Activated CD4-positive, alpha-beta memory T cell treated with anti-CD3 and anti-CD28 coated beads for 36 hours (primary cell): ENCODE measurements at places on chromosomes 3 and 15. TPM values are rescaled to one million over a fixed set of nuclear protein-coding genes. Genes with fewer than 3 reads are reported as not detected.

Gene IQCF5
- not detected for total RNA-seq

Gene SPTBN5
- 0.88 TPM for total RNA-seq

Gene PPM1L
- total RNA-seq, result 2.7 TPM

DNA sequence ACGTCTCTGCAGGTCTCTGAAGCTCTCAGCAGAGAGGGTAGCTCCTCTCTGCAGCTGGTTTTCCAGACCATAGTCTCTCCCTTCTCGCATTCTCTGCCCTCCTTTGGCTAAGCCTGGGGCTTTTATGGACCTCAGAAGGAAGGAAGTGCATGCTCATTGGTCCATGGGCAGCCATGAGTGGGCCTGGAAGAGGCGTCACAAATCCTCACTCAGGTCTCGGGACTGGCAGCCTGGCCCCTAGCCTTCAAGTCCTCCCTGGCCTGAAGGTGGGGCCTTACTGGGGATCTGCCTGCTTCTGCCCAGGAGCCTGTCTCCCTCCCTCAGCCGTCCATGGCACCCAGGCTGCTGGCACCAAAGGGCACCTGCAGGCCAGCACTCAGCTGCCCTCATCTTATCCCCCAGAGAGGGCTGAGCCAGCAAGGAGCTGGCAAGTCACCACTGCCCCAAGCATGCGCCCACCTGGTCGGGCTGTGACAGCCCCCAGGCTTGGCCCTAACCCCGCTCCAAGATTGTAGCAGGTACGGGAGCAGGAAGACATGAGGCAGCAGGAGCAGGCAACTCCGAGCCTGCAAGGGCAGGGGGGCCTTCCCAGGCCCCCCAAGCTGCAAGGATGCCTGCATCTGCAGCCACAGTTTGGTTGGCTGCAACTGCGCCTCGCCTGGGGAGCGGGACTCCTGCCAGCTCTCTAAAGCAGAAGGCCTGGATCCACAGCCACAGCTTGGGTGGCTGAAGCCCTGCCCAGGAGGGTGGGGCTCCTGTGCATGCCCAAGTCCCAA is 37.4 kb downstream of the GHSR start:
- H3K4me1 ChIP-seq, result no peaks in the 10 kb centered on the region
- no peak for DNase-seq
- no peak overlapping the region for H3K27ac ChIP-seq
- no peak overlapping the region for H3K4me3 ChIP-seq
- H3K27me3 ChIP-seq, result peaks cover 10% of the 10 kb centered on the region

DNA sequence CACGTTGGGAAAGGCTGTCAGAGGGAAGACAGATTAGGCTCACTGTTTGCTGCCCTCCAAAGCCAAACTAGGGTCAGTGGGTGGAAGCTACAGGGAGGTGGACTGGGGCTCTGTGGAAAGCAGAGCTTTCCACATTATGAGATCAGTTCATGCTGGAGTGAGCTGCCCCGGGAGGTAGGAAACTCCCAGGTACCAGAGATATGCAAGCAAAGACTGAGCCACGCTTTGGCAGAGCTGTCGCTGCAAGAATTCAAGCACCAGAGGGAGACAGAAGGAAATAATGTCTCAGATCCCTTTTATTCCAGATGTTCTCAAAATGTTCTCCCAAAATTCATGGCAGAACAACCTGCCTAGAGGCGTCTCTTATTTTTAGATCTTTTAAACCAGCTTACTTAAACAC is 286.6 kb downstream of the WDR72 start:
- H3K4me3 ChIP-seq, result no peak overlapping the region
- H3K36me3 ChIP-seq, result no peaks in the 10 kb centered on the region
- DNase-seq, result no peak
- peaks cover 2% of the 10 kb centered on the region for H3K27me3 ChIP-seq
- no peak overlapping the region for H3K27ac ChIP-seq

- no peaks in the 10 kb centered on the region for H3K36me3 ChIP-seq
- H3K27me3 ChIP-seq, result no peaks in the 10 kb centered on the region
- no peak overlapping the region for H3K27ac ChIP-seq
- H3K4me3 ChIP-seq, result no peak overlapping the region
- no peak for DNase-seq
Measured at GRCh38 chr3:168116279-168116678, 20.6 kb upstream of the GOLIM4 start.

DNA sequence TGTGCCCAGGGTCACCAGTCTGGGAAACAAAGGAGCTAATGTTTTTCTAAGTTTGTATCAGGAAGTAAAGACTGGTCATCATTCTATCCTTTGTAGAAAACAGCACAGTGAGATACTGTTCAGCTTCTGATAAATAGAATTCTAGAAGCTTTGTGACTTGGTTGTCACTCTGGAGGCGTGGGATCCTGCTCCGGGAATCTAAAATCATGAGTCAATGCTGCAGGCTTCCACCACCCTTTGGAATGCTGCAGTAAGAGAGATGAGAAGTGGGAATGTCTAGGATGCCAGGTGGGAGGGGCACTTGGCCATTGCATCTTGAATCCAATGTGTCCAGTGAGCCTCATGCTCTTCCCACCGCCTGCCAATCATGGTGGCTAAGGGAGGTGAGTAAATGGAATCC is 40.9 kb downstream of the SAMMSON start:
- H3K4me1 ChIP-seq, result no peaks in the 10 kb centered on the region
- no peaks in the 10 kb centered on the region for H3K36me3 ChIP-seq
- no peaks in the 10 kb centered on the region for H3K27me3 ChIP-seq

- H3K27me3 ChIP-seq, result no peaks in the 10 kb centered on the region
- no peak overlapping the region for H3K4me3 ChIP-seq
- no peak for DNase-seq
- peaks cover 69% of the 10 kb centered on the region for H3K36me3 ChIP-seq
Measured at GRCh38 chr15:50971542-50971941, 63.1 kb downstream of the AP4E1 start.

DNA sequence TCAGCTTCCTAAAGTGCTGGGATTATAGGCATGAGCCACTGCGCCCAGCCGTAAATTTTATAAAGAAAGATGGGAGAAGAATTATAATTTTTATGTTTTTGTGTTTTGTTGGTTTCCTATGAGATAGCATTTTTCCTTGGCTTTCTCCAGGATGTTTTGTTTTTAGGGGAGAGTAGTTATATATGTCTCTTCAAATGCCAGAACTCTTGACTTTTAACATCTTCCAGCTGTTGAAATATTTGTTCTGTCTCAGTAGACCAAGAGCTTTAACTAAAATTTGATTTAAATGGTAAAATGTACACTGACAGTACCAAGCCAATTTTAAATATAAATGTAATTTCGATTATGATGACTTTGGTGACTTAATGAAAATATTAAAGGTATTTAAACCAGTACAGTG is 96.8 kb downstream of the DHX36 start:
- H3K36me3 ChIP-seq, result no peaks in the 10 kb centered on the region
- DNase-seq, result no peak
- peaks cover 3% of the 10 kb centered on the region for H3K4me1 ChIP-seq
- H3K27ac ChIP-seq, result no peak overlapping the region

DNA sequence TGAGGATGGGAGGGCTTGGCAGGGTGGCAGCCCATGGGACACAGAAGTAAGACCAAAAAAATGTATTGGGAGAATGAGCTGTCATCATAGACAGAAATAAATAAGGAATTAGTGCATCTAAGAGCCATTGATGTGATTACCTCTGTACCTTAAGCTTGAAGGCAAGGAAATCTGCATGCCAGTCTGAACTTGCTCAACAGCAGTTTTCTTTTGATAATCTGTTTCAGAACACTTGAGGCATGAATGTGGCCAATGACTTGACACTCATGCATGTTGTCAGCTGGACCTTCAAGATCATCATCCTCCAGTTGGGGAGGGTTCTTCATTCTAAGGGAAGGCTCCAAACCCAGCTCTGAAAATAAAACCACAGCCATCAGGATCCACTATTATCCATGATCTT is 148.5 kb downstream of the DCLK3 start:
- H3K4me3 ChIP-seq, result no peak overlapping the region
- H3K36me3 ChIP-seq, result no peaks in the 10 kb centered on the region
- H3K27me3 ChIP-seq, result peaks cover 3% of the 10 kb centered on the region
- no peaks in the 10 kb centered on the region for H3K4me1 ChIP-seq

DNA sequence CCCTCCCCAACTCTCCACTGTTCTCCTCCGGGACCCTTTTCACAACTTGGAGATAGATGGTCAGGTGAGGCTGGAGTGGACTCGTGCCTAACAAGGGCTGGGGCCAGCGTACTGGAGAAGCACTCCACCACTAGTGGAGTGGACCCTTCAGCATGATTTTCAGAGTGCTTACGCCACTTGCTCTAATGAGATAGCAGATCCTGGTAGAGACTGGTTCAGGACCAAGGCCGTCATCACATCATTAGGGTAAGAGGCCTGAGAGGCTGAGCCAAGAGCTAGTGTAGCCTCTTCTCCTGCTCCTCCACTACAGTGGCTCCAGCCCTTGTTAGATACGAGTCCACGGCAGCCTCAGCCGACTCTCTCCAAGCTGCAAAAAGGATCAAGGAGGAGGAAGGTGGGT is 66.9 kb upstream of the NTRK3 start:
- H3K27ac ChIP-seq, result no peak overlapping the region
- H3K27me3 ChIP-seq, result peaks cover 20% of the 10 kb centered on the region
- no peaks in the 10 kb centered on the region for H3K36me3 ChIP-seq

- no peaks in the 10 kb centered on the region for H3K36me3 ChIP-seq
- H3K27me3 ChIP-seq, result no peaks in the 10 kb centered on the region
- no peak overlapping the region for H3K4me3 ChIP-seq
- no peak overlapping the region for H3K27ac ChIP-seq
Measured at GRCh38 chr3:175186511-175186910, 327.4 kb downstream of the NAALADL2 start.

DNA sequence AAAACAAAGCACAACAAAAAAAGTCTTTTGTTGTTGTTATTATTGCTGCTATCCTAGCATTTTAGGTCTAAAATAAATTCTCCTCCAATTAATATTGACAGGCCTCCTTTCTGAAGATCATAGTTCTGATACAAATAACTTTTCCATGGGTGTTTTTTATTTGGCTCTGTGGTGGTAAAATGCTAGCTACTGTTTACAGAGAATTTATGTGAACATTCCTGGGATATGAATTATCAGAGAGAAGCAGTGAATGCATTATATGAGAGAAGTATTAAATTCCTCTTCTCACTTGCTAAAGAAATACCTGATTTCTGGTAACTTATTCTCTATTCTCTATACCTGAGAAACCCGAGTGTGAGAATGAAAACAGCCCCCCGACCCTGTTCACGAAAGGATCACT is 57.5 kb upstream of the TMCO5A start:
- H3K4me3 ChIP-seq, result no peak overlapping the region
- no peak overlapping the region for H3K27ac ChIP-seq
- peaks cover 6% of the 10 kb centered on the region for H3K27me3 ChIP-seq
- no peaks in the 10 kb centered on the region for H3K36me3 ChIP-seq
- DNase-seq, result no peak

DNA sequence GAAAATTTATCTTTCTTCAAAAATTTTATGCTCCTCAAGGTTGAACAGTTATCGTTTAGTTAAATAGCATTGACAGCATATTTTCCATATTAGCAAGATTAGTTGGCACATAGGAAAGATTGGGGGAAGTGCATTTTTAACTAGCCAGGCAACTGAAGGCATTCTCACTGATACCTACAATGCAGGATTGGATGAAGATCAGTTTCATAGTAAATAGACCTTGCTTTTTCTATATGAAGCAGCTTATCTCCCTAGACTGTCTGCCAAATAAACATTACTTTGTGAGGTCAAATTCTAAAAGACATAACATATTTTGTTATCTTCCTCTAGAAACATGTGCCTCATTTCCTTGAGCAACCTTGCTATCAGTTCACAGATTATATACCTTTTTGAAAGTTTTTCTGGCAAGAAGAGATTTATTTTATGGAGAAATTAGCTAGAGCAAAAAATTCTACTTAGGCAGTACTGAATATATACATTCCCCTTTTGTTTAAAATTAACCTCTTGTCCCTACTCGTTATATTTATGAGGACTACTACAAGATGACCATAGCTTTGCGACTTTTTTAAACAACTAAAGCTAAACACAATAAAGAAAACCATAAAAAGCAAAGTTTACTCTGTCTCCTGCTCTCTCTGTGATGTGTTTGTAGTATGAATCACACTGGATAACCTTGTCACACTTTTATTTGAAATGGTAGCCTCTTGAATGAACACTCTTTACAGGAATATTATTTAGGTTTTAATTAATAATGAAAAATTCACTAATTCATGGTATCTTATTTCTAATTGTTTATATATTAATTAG is 654.9 kb upstream of the TBL1XR1 start:
- H3K4me1 ChIP-seq, result no peaks in the 10 kb centered on the region
- H3K4me3 ChIP-seq, result no peak overlapping the region
- H3K27me3 ChIP-seq, result no peaks in the 10 kb centered on the region

DNA sequence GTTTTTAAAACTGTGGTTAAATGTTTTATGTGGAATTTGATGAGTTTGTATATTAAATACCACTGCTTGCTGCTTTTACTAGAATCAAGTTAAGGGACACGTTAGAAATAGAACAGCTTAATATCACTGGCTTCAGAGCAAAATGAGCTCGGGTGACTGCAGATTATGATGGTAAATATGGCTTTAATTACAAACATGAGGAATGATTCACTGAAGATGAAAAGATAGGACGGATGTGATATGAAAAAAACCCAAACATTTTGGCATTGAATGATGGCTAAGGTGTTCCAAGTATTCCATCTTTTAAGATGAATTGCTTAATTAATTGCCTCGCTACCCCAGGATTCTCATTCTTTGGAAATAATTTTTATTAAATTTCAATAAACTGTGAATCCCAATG is 33.7 kb downstream of the SLC24A1 start:
- H3K27me3 ChIP-seq, result no peaks in the 10 kb centered on the region
- H3K27ac ChIP-seq, result no peak overlapping the region
- peaks cover 3% of the 10 kb centered on the region for H3K4me1 ChIP-seq
- H3K4me3 ChIP-seq, result no peak overlapping the region
- peaks cover 18% of the 10 kb centered on the region for H3K36me3 ChIP-seq
- DNase-seq, result no peak

- no peak overlapping the region for H3K27ac ChIP-seq
- no peak for DNase-seq
- H3K4me3 ChIP-seq, result no peak overlapping the region
- H3K4me1 ChIP-seq, result no peaks in the 10 kb centered on the region
- H3K27me3 ChIP-seq, result peaks cover 4% of the 10 kb centered on the region
Measured at GRCh38 chr15:77616072-77616471, 16.6 kb downstream of the LINGO1 start.

DNA sequence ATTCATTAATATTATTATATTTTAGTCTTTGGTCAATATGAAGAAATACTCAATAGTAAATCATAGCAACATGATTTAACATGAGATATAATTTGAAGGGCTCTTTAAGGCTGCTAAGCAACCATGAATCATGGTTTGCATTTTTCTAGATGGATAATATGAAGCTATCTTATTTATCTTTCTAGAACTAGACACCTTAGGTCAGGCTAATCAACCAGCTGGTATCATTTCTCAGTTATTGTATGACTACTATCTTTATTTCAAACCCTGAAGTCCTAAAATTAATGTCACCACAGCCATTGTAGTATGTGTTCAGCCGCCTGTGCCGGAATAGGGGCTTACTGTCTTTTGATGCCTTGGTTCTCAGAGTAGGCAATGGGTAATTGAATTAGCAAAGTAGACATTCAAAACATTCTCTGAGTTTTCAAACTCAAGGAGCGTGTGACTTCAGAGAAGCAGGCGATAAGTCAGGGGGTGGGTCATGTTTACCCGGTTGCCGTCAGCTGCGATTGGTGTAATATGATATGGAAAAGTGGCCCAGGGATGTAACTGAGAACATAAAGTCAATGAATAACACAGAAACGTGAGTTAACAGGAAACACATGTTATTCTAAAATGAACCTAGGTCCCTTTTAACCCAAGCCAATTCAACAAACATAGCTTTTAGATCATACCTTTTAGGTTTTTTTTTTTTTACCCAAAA is 93.4 kb upstream of the CTDSPL start:
- no peak overlapping the region for H3K4me3 ChIP-seq
- H3K27ac ChIP-seq, result no peak overlapping the region
- DNase-seq, result no peak
- no peaks in the 10 kb centered on the region for H3K36me3 ChIP-seq
